ENCODE measurements at places on chromosomes 5 and 9.

GRCh38 chr5:10652151-10652550 lies 88.3 kb downstream of the ANKRD33B start:
- no peak for DNase-seq

GRCh38 chr9:135391759-135392158 lies 87.8 kb upstream of the PPP1R26 start:
- DNase-seq: no peak

DNA sequence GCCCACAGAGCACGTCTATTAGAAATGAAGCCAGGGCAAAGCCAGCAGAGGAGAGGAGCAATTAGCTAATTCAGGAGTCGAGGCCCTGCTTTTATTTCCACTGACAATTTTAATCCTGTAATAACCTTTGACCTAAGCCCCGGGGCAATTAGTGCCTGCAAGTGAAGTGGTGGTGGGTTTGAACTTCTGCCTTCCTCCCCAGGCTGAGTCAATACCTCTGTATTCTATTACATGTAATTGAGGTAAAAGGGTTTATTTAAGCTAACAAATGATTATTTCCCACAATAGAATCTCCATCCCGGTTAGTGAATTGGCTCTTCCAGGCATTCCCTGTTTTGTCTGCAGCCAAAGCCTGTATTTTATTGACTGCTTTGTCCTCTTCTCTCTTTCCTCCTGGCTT lies 49.9 kb downstream of the FGF18 start:
- DNase-seq: no peak

- no peak for DNase-seq
Observed at GRCh38 chr5:169002953-169003555, 297.9 kb downstream of the SLIT3 start.

- no peak for DNase-seq
Observed at GRCh38 chr9:86352440-86353077, 1.7 kb downstream of the TUT7 start.

GRCh38 chr9:88390371-88390990 lies 2.2 kb downstream of the SPIN1 start:
- no peak for DNase-seq

DNA sequence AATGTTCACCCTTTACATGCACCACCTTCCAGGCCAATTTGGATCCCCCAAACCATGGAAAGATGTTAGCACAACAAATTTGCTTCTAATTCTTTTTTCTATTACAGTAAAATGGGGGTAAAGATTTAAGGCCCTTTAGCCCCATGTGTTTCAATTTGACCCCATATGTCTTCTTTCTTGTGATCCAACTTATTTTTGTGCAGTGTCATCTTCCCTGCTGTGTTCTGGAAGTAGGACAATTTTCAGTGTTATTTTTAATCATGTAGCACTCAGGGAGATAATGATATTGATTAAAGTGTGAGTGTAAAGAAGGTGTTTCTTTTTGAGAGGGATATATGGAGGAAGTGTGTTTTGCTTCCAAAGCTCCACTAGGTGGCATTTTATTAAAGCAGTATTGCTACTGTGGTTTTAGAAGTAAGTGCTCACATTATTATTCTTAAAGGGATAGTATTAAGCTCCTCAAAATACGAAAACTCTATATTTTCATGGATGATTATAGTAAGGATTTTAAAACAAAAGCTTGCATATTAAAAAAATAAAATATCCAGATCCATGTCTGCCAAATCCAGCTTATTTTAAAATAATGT lies 118.7 kb upstream of the ATP10B start:
- no peak for DNase-seq

GRCh38 chr9:110248361-110248760 lies 7.9 kb downstream of the TXN start:
- no peak for DNase-seq

DNA sequence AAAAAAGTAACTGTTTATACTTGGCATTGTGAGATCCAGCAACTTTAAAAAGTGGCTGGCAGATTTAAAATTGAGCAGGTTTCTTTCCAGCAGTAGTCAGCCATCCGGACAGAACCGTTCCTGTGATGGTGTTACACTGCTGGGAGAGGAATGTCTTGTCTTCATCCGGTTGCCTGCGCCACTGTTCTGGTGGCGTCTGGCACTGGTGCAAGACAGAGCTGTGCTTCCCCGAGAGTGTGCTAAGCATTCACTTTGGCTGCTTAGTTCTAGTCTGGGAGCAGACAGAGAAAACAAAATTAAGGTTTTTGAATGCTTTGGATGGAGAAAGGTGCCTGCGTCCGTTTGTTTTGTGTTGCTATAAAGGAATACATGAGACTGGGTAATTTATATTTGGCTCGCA lies 35.5 kb upstream of the CREBRF start:
- no peak for DNase-seq

DNA sequence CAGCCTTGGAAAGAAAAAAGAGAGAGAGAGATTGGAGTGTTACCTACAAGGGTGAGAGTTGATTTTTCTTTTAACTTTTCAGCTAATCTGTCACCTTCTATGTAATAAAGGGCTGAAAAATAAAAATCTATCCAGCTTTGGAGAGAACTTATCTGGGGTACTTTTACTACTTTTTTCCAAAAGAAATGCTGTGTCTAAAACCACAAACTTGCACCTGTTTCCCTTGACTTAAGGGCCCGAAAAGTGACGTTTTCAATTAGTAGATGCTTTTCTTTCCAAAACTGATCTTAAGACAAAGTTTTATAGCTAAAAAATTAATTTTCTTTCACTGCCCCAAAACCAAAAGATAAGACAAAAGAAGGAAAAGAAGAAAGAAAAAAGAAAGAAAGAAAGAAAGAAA lies 48.8 kb downstream of the SMIM23 start:
- no peak for DNase-seq

DNA sequence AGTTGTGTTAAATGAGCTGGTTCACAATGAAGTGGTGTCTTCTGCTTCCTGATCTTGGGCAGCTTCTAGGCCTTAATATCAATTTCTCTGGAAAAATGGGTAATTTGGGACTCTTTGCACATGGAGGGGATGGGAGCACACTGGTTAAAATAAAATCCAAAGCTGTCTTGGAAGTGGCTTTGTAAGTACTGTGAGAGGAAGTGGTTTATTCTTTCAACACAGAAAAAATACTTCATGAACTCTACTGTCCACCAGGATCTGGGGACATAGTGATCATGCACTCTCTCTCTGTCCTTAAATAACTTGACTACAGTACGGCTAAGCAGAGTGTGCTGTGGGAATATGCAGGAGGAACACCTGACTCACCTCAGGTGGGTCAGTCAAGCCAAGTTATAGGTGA lies 2.4 kb downstream of the PCYOX1L start:
- no peak for DNase-seq

Measured in right kidney (tissue), 9 donors.